Fibroblast of skin of abdomen (primary cell): ENCODE measurements at places on chromosomes 5 and 9.

DNA sequence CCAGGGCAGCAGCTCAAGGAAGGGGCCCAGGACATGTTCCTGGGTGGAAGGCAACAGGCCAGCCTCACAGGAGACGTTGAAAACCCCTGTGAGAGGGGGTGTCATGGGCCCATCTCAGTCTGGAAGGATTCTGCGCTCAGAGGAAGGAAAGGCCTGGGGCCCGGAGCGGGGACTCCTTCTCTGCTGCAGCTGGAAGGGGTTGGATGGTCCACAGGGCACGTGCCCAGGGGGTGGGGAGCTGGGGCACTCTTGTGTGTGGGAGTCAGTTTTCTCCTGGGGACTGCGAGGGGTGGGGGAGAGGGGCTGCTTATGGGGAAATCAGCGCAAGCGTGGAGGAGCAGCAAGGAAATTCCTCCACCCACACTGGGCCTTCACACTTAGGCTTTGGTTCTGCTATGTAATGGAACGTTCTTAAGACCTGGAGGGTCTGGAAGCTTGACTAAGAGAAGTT, 2.9 kb upstream of the LPCAT1 start:
- DNase-seq: no peak

DNA sequence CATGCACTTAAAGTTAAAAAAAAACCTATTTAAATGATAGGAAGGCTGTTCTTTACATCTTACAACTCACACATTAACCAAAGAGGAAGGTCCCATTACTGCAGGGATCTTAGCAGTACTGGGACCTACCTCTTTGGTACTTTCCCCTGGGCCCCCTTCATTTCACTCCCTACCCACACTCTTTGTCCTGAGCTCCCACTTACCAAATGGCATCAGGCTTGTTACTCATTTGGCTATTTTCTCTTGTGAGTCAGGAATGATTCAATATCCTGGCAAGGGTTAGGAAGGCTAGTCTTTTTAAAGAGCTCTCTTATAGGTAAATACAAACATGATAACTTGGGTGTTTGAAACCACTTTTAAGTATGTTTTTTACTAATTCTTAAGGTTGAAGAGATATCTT, 117.4 kb upstream of the ELL2 start:
- DNase-seq: peak; percentile 93

GRCh38 chr5:175861337-175862130, 9.8 kb upstream of the CPLX2 start:
- no peak for DNase-seq

GRCh38 chr5:154485096-154485491, 7.1 kb upstream of the HAND1 start:
- no peak for DNase-seq

GRCh38 chr5:168238463-168238862, 53.0 kb upstream of the WWC1 start:
- DNase-seq: no peak

DNA sequence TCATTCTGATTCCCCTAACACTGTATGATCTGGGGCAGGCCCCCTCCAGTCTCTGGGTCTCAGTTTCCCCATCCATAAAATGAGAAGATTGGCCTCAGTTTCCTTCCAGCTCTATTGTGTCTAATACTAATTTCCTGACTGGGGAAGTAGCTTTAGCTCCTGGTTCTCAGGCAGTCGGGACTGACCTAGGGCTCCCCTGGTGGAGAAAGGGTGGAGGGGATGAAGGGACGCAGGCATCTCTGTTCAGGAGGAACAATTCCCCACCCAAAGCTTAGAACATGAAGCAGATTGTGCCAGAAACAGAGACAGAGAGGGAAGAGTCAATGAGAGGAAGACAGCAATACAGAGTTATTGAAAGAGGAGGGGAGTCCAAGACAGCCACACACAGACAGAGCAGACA, 14.2 kb upstream of the PTGS1 start:
- no peak for DNase-seq

DNA sequence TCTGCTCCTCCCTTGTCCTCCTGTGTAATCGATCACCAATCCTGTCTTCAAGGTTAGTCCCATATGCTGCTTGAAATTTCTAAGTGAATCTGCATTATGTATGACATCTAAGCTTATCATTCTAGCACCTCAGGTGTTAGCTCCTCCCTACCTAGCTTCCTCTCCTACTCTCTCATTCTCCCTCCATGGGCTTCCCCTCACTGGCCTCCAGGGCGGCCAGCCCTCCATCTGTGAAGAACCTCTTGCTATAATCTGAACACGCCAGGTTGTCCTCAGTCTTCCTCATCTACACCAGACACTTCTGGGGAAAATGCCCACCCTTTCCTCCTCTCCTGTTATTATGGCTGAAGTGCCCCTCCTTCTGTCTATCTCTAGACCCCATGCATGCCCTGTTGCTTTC, 599.3 kb upstream of the KLF4 start:
- DNase-seq: no peak

- no peak for DNase-seq
These were observed 3.1 kb upstream of the ENTPD8 start for GRCh38 chr9:137444106-137444790.

- DNase-seq: peak; percentile 23
These were observed 457 bp downstream of the UGCG start for GRCh38 chr9:111896942-111897600.

- DNase-seq: no peak
These were observed 76.0 kb upstream of the HSPA9 start for GRCh38 chr5:138651058-138651766.

DNA sequence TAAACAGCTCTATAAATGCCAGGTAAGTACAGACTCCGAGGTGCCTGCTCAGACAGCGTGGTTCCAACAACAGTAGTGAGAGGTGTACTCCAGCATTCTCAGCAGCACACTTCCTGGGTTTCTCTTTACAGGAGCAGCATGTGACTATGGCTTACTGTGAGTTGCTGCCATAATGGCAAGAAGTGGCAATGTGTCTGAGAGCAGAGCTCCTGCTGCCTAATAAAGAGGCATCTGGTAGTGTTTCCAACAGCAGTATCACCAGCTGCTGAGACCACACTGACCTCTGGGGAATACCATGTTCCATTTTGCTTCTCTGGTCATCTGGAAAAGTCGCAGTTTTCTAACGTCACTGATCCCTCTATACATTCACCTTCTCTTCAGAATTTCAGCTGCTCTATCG, 398.2 kb downstream of the SLCO4C1 start:
- no peak for DNase-seq

DNA sequence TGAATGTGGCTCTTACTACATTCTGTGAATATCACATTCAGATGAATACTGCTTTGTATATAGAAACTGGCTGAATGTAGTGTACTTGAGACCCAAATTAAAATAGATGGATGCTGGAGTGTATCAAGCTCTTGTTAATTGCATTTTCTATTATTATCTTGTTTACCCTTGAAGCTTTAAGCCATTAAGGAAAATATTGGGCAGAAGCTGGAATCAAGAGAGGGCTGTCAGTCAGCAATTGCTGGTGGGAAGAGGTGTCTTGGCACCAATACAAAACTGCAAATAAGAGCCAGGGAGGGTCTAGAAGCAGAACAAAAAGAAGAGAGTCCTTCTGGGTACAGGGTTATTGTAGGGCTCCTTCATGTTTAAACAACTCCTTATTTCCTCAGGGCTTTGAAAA, 38.8 kb downstream of the MUSK start:
- DNase-seq: no peak

DNA sequence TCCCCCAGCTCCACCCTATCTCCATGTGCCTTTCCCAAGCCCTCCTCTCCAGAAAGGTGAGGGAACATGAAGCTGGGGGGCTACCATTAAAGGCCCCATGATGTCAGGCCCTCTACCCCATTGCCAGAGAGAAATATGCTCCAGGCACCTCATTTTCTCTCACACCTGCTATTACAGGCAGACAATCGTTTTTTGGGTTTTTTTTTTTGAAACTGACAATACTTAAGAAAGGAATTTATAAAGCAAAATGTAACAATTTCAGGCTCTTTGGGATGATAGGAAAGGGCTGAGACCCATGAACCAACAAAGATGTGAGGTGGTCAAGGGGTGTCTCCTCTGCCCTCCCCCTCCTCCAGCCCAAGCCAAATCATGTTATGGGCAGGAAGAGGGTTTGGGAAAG, 1.5 kb upstream of the GFRA3 start:
- DNase-seq: no peak

GRCh38 chr5:157747766-157748700, 4.5 kb downstream of the LSM11 start:
- DNase-seq: peak; percentile 23

DNA sequence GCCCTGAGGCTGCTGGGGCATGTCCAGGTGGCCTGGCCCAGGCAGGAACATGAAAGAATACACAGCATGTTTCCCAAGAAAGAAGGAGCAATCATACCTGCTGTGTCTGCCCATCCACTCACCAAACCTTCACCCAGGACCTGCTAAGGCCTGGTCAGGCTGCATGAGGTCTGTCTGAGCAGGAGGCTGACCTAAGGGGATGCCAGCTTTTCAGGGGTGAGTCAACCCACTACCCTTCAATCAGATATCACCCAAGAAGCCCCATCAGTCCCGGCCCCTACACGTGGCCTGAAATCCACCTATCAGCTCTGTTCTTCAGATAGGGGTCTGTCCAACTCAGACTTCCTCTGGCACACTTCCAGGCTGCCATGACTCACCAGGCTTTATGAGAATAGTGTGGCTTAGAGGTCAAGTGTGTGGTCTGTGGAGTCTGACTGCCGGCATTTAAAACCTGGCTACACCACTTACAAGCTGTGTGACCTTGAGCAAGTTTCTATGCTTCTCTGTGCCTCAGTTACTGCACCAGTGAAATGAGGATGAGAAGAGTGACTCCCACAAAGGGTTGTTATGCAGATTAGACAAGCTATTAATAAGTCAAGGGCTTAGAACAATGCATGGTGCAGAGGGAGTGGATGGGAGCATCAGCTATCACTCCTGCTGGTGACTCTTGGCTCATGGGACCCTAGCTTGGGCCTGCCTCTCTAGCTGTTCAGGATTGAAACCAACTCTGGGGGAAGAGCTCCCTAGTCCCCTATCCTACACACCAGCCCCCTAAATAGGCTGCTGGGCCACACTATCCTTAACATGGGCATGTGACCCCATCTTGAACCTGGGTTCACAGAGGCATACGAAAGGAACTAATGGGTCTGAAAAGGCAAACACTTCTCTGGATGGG, 130.3 kb downstream of the PAX5 start:
- DNase-seq: peak; percentile 45

DNA sequence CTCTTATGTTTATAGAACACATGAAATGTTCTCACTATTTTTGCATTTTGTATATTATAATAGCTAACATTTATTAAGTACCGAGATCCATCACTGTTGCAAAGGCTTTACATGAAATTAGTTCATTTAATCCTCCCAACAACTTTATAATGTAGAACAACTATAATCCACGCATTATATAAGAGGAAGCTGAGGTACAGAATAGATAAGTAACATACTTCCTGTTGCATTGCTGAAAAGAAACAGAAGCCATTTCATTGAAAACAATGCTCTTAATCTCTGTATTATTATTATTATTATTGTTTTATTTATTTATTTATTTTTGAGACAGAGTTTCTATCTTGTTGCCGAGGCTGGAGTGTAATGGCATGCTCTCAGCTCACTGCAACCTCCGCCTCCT, 7.9 kb upstream of the INSYN2B start:
- DNase-seq: no peak

DNA sequence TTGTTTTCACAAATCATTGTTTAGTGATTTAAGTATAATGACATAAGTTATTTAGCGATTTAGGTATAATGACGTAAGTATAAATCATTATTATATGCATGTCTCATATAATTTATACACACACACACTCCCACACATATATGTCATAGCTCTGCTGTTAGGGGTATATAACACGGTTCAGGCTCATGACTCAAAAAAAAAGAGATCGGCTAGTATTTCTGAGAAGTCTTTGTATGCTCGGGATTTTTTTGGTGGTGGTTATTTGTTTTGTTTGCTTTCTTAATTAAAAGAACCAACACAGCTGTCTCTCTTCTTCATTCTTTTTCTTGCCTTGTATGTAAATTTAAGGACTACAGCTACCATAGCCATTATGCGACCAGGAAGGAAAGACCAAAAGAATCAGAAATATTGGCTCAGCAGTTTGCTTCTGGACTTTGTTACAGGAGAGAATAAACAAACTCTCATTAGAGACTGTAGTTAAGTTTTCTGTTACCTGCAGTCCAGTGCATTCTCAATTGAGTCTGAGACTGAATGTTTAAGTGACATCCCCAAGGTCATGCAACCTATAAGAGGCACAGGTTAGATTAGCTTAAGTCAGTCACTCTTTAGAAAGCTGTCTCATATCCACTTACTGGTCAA, 83.2 kb upstream of the NREP start:
- DNase-seq: no peak

DNA sequence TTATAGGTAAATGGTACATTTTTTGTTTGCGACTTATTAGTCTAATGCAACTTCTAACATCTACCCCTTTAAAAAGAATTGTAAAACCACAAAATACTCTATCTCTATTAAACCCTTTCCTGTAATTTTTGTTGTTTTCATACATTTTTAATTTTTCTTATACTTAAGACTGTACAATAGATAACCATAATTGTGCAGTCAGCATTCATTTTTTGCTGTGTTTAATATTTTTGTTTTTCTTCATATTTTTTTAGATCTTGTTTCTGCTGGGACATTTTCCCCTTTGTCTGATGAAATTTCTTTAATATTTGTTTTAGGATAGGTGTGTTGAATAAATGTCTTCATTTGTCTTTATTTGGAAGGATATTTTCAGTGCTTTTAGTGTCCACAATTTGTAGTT, 19.9 kb downstream of the OR1J1 start:
- no peak for DNase-seq

DNA sequence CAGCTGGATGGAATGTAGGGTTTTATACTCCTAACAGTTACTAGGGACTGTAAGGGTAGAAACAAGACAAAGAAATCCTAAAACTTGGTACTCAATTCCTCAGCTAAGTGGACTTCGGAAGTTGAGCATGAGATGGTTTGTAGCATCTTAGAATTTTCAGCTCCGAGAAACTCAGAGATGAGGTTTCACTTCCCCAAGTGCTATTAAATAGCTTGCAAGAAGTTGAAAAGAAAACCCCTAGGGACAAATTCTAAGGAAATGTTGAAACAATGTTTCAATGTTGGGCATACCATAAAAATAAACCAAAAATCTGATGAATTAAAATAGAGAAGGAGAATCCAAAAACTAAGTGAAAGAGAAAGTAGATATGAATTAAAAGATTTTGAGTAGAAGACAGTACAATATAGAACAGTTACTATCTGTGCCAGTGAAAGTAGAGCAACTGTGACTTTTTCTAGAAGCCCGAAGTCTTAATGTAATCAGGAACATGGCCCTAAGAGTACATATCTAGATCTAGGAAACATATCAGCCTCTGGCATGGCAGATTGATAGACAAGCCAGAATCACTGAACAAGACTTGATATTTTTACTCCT, 308.6 kb upstream of the RGMB start:
- no peak for DNase-seq
